Neuronal stem cell (in vitro differentiated cells): ENCODE measurements at places on chromosomes 1 and 21.

GRCh38 chr1:33097137-33097611 lies 16.2 kb downstream of the AZIN2 start:
- no peak for DNase-seq

DNA sequence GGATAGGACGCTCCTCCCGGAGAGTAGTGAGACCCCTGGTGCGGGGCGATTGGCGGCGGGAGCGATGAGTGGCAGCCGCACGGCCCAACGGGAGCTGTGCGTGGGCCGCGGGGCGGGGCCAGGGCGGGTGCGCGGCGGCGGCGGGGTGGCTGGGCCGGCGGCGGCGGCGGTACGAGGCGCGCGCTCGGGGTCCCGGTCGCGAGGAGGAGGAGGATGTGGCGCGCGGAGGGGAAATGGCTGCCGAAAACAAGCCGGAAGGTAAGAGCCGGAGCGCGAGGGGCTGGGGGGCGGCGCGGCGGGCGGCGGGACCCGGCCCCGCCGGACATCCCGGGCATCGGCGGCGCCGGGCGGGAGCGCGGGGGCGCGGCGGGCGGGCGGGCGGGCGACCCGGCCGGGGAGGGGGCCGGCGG lies at the start of gene CAMTA1:
Gene CAMTA1, plus strand, starts transcription at position 137 of the 410 bp plus-strand sequence. Its CDS starts 77 bp downstream, at position 214.
- DNase-seq, result no peak

DNA sequence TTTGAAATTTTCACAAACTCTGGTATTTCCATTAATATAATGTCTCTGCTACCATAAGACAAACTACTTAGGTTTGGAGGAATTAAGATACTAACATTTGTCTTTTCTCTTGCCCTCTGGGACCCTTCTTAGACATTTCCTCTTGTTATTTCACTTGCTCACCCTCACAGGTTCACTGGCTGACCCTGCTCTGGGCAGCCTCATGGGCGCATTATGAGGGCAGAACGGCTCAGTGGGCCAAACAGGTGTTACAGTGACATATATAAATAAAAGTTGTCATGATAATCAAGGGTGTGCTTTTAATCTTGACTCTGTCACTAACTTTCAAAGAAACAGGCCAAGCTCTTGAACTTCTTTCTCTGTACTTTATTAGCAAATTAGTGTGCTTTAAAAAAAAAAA lies 46.5 kb downstream of the ZNHIT6 start:
- no peak for DNase-seq

DNA sequence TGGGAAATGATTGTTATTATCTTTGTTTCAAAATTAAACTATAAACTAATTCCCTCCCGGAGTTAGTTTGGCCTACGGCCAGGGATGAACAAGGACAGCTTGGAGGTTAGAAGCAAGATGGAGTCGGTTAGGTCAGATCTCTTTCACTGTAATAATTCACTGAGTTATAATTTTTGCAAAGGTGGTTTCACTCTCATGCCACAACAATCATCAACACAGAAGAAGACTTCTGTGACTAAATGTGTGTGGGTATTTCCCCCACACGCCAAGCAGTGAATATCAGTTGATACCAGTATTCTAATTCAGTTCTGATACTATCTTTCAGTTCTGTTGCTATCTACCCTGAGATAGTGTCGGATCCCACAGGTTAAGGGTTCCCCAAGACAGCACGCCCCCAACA lies 215.1 kb downstream of the S1PR1 start:
- no peak for DNase-seq

DNA sequence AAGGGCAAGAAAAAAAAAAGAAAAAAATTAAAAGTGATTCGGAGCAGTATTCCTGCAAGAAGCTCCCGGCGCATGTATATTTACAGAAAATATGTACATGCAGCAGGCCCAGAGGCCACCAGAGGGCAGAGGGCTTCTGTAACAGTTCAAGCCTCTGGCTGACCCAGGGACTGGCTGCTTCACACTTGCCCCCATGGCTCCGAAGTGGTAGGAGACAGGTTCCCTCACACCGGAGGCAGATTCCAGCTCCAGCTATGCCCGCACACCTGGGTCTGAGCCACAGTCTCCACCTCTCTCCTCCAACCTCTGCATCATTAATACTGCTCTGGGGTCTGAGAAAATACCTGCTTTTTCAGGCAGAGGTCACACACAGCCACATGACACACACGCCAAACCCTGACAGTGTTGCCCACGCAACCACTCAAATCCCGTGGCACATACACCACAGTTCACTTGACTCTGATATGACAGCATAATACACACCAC lies 2.2 kb upstream of the ARHGAP30 start:
- no peak for DNase-seq

- DNase-seq, result no peak
Observed at GRCh38 chr1:50502147-50502546, 78.9 kb upstream of the DMRTA2 start.

GRCh38 chr1:90836345-90836679 lies 119.2 kb upstream of the BARHL2 start:
- no peak for DNase-seq

- peak; percentile 68 for DNase-seq
Observed at GRCh38 chr1:109255097-109255651, 5.8 kb downstream of the CELSR2 start.

DNA sequence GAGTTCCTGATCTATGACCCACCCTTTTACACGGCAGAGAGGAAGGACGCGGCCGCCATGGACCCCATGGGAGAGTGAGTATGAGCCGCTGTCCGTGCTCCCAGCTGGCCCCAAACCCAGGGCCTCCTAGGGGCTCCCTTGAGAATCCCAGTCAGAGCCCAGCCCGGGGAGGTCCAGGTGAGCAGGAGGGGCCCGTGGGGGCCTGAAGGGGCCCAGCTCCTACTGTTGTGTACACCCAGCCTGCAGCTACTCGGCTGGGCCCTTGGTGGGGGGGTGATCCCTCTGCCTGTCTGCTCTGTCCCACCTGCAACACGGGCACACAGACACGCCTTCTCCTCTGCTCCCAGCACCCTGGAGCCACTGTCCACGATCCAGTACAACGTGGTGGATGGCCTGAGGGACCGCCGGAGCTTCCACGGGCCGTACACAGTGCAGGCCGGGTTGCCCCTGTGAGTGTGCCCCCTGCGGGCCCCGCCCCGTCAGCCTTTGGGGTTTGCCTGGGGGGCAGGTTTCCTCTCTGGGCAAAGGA lies 28.6 kb upstream of the LRRC3 start:
- DNase-seq, result no peak

DNA sequence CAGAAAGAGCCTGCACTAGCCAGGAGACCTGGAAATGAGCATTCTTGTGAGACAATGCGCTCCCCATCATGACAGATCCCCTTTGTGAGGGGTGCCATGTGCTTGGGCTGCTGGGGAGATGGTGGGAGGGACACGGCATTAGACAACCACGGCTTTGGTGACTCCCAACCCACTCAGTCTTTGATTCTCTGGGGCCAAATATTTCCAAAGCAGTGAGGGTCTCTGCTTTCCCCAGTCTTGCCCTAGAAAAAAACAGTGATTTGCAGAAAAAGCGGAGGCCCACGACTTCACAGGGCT lies 10.2 kb downstream of the SLC45A3 start:
- DNase-seq, result no peak

DNA sequence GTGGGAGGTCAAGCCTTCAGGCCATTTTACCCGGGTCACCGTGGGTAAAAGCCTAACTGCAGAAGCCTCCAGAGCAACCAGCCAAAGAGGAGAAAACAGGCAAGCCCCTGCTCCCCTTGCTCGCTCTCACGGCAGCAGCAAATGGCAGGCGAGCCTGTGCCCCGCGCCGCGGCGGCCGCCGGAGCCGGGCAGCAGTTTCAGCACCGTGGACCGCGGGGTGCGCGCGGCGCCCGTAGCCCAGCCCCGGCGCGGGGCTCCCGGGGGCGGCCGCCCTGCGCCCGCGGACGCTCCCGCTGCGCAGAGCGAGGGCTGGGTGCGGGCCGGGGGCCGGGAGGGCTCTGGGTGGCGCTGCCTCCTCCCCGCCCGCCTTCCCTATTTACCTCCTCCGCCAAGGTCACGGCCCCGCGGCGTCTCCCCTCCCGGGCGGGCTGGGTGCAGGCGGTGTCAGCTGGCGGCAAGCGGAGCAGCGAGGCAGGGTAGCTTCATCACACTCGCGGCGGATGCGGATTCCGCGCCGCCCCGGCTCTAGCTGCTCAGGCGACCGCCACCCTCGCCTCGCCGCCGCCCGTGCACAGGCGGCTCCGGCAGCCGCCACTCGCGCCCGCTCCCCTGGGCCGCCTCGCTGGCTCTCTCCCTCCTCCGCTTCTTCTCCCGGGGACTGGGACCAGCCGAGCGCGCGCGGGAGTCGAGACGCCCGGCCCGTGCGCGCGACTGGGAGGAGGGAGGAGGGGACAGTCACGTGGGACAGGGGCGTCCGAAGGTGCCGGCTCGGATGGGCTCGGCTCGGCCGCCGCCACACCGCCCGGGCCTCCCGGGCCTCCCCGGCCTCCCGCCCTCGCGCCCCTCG lies at the start of gene RGS7:
Gene RGS7, minus strand, starts transcription at position 687 of the 847 bp plus-strand sequence.
- DNase-seq, result peak; percentile 63

GRCh38 chr1:238647877-238648276 lies 738.5 kb upstream of the CHRM3 start:
- DNase-seq, result peak; percentile 75

DNA sequence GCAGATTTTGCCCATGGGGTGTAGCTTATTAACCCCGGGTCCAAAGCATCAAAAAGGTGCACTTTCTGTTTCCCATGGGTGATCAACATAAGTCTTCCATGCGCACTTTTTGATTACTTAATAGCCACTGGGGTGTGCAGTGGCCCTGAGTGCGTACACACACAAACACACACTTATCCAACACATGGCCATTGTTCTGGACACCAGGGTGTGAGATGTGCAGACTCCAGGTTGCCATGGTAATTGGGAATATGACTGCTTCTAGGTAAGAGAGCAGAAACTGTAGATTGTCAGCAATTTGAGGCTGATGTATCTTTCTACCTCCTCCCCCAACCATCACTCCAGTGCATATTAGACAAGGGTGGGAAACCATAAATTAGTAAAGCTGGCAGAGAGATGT lies 68.8 kb downstream of the MAB21L3 start:
- DNase-seq, result no peak

DNA sequence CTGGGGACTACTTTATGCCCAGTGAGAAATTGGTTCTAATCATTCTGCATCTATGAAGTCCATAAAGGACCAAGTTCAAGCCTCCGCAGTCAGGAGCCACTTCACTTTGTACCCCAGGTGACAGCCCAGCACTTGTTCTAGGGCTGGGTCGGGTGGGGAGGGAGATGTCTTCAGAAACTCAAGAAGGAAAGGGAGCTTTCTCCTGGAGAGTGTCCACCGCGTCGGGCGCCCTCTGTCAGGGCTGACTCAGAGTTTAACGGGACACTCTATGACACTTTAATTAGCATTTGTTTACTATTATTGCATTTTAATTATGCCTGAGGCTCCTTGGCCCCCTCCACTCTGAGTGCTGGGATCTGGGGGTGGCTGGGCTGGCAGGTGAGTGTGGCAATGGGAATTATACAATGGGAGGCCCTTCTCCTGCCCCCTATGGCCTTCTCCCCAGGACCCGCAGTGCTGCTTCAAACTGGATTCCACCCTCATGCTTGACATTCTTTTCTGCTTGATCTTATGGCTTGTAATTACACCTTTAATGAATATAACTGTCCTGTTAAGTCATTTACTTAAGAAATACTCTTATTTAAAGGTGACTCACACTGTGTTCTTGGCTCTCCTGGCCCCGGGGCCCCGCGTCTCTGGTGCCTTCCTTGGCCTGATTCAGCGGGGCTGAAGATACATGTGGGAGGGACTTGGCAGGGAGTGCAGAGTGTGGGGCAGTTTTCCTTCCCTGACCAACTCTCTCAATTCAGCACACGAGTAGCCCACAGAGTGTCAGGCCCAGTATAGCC lies 136.6 kb downstream of the PLXNA2 start:
- no peak for DNase-seq
